Heart right ventricle (tissue), 16 donors: ENCODE measurements at places on chromosomes 2 and 18. TPM values are rescaled to one million over a fixed set of nuclear protein-coding genes. Genes with fewer than 3 reads are reported as not detected.

The TBC1D8 gene
- 60.9 TPM for total RNA-seq

The KIAA2012 gene
- total RNA-seq: not detected

DNA sequence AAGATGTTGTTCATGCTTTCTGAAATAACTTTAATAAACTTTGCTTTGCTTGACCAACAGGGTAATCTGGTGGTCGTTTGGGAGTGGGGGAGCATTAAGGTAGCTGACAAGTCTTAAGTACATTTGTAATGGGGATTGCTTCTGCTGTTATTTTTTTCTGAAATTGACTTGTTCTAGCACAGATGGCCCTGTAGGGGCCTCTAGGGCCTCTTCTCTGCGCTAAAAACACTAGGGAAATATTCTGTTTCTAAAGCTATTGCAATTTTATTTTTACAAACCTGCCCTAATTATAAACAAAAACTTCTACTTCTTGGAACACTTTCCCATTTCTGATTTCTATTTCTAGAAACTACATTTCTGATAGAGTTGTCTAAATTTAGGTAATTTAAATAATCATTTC lies 191.3 kb upstream of the KCNJ3 start:
- DNase-seq: no peak

DNA sequence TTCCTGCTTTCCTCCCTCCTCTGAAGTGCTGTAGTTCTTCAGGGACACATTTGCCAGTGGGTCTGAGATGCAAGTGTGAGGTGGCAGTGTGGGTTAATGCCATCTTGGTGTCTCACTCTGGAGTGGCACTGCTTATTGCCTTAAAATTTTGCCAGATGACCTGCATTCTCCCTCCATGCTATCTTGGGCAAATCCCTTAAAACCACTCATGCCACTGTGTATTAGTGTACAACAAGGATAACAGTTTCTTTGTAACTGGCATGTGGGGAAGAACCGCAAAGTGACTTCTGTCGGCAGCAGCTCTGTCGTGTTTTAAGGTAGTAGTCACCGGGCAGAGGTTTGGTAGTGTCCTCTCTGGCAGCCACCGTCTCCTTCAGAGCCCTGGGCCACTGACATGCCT lies 124.2 kb downstream of the NEDD4L start:
- DNase-seq: no peak

DNA sequence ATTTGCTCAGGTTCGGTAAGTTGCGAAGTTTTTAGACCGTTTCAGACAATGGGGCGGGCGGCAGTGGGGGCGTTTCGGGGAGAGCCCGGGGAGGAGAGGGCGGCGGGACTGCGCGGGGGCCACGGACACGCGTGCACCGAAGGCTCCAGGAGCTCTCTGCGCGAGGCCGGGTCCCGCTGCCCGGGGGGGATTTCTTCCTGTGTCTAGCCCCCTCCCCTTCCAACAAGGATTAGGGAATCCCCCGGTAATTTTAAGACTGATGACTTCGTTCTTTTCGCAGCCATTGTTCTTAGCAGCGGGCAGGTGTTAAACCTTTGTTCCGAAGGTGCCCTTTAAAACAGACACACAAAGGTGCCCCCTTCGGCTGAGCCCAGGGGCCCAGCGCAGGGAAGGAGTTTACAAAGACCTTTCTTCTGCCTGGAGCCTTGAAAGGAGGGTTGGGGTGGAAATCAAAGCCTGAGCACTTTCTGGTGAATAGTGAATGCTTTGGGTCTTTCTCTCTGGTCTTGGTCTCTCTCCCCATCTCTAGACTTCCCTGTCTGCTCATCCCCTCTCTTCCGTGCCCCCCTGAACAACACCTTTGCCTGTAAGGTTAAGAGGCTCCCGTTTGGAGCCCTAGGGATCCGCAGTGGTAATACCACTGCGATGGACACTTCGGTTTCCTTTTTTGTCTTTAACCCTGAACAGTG lies 2.1 kb downstream of the TRIB2 start:
- DNase-seq: no peak

GRCh38 chr2:11873356-11874154 lies 127.1 kb downstream of the LPIN1 start:
- no peak for DNase-seq

- DNase-seq: no peak
Measured at GRCh38 chr2:54430649-54431048, 25.5 kb upstream of the SPTBN1 start.

DNA sequence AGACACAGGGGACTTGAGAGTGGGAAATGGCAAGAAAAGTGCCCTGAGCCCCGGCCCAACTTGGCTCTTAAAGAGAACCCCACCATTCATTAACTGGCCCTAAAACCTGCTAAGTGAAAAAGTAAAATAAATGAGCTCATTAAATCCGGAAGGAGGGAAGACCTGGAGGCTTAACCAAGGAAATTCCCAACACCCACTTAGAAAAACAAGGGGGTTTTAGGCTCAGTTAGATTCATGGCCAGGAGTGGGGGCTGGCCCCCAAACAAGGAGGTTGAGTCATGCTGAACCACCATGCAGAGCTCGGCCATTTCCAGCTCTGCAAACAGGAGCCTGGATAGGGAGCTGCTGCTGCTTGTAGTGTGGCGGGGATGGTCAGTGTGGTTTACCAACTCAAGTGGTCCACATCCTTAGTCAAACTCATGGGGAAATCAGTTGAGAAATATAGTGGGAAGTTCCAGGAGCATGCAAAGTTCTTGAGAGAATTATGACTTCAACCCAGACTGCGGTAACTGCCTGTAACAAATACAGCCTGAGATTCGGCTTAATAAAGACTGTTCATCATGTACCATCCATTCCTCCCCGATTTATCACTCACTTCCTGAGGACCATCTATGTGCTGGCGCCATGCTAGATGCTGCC lies 39.7 kb upstream of the MRPL19 start:
- no peak for DNase-seq

DNA sequence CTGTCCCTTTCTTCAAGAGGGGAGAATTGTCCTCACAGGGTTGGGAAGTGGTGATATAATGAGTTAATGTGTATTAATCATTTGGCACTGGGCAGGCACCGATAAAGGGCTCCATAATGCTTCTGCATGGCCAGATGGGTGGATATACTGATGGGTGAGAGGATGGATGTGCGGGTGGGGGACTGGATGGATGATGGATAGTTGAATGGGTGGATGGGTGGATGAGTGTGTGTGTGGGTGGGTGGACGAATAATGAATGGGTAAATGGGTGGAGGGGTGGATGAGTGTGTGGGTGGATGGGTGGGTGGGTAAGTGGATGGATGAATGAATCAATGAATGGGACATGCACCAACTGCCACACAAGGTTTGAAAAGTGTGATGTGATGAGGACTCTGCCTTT lies 127.2 kb downstream of the ACKR3 start:
- no peak for DNase-seq
